ENCODE measurements at places on chromosomes 2 and 18.

DNA sequence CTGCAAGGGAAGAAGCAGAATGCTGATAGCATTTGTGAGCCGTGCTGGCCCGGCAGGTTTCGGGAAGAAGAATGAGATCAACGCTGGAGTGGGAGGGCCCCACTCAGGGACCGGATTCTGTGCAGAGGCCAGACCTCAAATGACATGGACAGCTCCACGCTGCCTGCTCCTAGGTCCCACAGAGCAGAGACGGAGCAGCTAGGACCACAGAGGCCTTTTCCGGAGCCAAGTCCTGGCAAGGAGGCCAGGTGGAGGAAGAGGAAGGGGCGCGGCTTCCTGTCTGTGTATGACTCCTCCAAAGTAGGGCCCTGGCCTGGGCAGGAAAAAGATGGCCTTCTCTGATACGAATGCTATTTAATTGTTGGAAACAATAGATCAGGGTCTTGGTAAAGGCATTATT lies 139.9 kb downstream of the LRRC30 start:
- DNase-seq, result no peak

GRCh38 chr2:164138750-164139149 lies 402.9 kb upstream of the FIGN start:
- DNase-seq, result no peak

DNA sequence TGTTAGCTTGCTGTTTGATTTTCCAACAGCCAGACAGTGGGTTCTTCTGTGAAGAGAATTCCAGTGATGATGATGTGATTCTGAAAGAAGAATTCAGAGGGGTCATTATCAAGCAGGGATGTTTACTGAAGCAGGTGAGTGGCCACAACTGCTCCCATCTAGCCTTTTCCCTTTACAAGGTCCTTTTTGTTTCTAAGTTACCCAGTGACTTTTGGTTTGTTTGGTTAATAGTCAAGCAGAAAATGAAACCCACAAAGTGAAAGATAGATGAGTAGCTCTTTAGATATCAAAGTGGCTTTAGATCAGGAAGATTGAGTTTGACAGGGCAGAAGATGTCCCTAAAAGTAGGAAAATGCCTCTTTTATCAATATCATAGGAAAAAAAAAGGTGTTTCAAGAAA lies 23.3 kb downstream of the PLEK start:
- no peak for DNase-seq

- DNase-seq, result peak; percentile 80
These were observed 97.2 kb upstream of the ZCCHC2 start for GRCh38 chr18:62425465-62426190.

GRCh38 chr2:71362447-71362846 lies 30.9 kb downstream of the ZNF638 start:
- no peak for DNase-seq

GRCh38 chr2:168143813-168144212 lies 103.6 kb downstream of the STK39 start:
- DNase-seq, result no peak

DNA sequence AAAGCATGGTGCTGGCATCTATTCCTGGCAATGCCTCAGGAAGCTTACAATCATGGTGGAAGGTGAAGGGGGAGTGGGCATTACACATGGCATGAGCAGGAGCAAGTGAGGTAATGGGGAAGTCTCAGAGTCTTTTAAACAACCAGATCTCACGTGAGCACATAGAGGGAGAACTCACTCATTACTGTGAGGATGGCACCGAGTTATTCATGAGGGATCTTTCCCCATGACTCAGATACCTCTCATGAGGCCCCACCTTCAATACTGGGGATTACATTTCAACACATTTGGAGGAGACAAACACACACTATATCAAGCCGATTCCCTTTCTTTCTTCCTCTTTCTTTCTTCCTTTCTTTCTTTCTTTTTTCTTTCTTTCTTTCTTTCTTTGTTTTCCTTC lies 47.9 kb upstream of the FANCL start:
- DNase-seq, result no peak

- no peak for DNase-seq
These were observed 171.5 kb downstream of the EVA1A start for GRCh38 chr2:75389271-75389670.

GRCh38 chr2:23323917-23324680 lies 60.9 kb upstream of the KLHL29 start:
- DNase-seq, result no peak

- peak; percentile 60 for DNase-seq
These were observed 50.8 kb downstream of the WIPF1 start for GRCh38 chr2:174546519-174547506.
